ENCODE measurements at places on chromosomes 13 and 19. TPM values are rescaled to one million over a fixed set of nuclear protein-coding genes. Genes with fewer than 3 reads are reported as not detected.

Gene HMGB1
- 920 TPM for polyA plus RNA-seq

Gene IGFL1
- not detected for polyA plus RNA-seq

Gene CALR
- polyA plus RNA-seq, result 960 TPM

Gene VMAC
- 4.4 TPM for polyA plus RNA-seq

Gene KCNN4
- polyA plus RNA-seq, result 1.5 TPM

- DNase-seq, result no peak
Observed at GRCh38 chr13:112144616-112145550, 77.9 kb downstream of the SOX1 start.

- DNase-seq, result no peak
Observed at GRCh38 chr19:4868286-4868834, 893 bp upstream of the PLIN3 start.

DNA sequence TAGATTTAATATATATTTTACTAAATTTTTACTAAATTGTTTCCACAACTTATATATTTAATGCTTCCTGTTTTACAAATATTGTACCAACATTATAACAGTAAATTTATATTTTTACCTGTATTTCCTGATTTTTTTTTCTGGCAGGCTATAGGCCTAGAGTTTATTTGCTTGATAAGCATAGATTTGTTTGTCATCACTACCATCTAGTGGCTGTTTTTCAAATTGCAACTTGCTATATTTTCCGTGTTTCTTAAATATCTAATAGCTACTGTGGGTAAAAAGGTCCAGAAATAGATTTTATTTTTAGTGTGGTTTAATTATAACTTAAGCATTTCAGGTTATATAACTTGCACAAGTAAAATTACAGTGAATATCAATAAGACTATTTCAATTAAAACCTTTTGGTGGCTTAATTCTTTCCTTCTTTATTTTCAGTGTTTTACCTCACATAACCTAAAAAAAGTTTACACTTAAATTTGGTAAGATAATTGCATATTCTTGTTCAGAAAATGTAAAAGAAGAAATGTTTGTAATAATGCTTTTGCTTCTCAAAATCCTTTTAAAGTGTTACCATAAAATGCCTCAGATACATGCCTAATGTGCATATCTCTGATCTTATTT lies 60.6 kb downstream of the NDFIP2 start:
- DNase-seq, result peak; percentile 60

DNA sequence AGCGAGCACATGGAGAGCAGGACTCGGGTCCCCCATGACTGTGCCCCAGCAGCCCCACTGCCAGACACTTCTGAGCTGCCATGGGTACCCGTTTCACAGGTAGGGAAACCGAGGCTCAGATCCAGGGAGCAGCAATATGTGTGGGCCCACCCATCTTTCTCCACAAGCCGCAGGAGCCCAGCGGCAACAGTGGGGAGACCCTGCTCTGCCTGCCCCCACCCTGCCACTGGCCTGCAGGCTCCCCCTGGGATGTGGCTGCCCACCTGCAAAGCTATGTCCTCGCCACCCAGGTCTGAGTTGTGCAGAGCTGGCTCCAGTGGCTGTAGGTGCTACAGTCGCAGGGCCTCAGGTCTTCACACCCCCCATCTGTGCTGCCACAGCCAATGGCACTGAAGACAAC lies 50.6 kb upstream of the C1QTNF9B start:
- DNase-seq, result no peak

DNA sequence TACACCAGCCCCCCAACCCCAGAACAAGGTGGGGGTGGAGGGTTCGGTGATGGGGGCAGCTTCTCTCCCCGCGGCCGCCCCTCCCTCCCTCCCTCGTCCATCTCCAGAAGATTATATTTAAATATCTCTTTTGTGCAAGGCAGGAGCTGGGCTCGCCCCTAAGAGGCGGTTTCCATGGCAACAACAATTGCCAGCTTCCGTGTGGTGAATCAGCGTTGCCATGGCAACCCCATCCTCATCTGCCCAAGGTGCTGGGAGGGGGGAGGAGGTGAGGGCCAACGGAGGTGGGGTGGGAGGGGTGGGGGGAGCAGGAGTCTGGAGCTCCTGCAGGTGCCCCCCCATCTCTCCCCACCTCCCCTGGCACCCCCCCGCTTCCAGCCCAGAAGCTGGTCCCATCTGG lies 46.4 kb downstream of the CELF5 start:
- DNase-seq, result no peak

DNA sequence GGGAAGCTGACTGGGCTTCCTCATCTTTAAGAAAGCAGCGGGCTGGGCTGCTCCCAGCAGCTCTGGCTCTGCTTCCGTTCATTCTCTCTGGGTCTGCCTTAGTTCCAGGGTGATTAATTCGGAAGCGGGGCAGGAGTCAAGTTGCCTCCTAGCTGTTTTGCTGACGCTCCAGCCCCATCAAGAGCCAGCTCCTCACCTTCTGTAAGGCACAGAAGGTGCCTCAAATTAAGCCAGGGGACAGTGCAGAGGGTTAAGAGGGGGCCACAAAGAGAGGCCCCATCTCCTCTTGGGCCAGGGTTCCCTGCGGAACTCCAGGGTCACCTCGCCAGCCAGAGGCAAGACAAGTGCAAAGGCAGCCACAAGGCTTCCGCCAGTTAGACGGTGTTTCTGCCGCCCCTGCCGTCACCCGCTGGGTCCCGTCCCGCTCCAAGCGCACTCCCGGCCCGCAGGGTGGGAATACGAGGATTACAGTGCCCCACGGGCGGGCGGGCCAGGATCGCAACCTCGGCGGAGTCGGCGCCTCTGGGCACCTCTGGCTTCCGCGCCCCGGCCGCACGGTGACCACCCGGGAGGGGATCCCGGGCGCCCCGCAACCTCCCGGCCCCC lies 508 bp downstream of the SLC15A1 start:
- no peak for DNase-seq

- no peak for DNase-seq
Observed at GRCh38 chr19:9500796-9501195, 2.4 kb upstream of the ZNF560 start.

DNA sequence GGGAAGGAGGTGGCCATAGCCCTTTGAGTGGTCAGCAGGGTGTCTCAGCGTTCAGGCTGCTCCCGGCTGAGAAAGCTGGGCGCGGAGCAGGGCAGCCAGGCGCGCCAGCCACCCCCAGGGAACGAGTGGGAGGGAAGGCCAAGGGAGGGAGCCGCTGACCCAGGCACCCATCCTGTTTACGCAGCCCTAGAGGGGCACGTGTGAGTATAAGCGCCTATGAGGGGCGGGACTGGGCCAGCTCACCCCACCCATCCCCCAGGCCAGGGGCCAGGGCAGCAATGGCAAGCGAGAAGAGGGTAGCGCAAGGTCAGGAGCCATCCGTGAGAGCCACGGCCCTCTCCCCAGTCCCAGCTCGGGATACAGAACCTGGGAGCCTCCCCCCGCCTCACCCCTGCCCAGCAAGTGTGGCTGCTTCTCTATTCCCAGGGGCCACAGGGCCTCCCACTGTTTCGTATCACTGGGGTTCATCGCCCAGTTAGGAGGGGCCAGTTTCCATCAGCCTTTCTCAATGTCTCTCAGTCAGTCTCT lies 897 bp upstream of the DMKN start:
- no peak for DNase-seq

DNA sequence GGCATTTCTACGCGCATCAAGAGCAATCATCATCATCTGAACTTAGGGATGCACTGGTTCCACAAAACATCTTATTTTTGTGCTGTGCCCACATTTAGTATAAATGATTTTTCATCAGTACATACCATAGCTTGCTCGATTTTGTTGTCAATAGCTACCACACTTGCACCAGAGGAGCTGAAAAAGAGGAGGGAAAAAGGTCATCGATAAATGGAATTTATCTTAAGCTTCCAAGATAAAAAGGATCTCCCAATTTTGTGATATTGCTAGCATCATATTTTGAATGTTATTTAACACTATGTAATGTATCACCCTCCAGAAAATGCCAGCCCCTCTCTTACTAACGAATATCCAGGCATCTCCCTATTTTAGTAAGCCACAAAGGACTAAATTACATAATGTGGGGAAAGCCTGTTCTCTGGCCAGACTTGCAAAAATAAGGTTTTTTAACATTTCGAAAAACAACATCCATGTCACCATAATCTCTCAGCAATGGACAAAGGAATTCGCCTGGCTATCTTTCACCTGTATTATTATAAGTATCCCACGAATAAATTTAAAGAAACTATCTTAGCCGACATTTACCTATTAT lies 62.4 kb downstream of the SERP2 start:
- no peak for DNase-seq

DNA sequence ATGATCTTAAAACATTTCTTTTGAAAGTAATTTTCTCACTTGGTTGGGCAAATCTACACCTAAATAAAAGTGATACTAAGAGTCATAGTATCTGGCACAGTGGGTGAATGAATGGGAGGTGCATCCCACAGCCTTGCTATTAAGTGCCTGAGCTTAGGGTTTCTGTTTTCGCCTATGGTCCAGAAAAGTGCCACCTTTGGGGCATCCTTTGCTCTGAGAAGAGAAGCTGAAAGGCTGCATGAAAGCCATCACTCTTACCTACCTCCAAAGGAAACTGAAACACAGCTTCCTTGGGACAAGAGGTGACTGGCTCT lies 55.6 kb upstream of the AKAP11 start:
- no peak for DNase-seq

Measured in right renal cortex interstitium (tissue), 3 donors.